ENCODE measurements at places on chromosomes 7 and 10.

DNA sequence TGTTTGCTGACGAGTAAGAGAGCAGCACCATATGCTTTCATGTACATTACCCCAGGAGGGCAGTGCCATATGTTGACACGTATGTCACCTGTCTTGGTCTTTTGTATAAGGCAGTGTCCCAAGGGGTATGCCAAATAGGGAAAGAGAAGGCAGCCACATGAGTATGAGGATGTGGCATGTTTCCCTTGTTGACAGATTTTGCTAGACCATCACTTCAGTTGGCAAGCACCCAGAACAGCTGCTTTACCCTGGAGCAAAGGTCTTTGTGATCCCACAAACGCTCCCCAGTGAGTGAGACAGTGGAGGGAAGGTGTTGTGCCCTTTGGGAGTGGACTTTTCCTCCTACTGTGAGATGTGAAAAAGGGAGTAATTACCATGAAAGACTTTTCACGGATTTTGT, 350.1 kb downstream of the ETV1 start:
- DNase-seq: no peak

- DNase-seq: no peak
These were observed 17.4 kb upstream of the CEP41 start for GRCh38 chr7:130458257-130458656.

GRCh38 chr7:74306730-74307469, 17.7 kb downstream of the CLIP2 start:
- no peak for DNase-seq

- no peak for DNase-seq
These were observed 48.3 kb downstream of the BAIAP2L1 start for GRCh38 chr7:98352621-98353020.

GRCh38 chr10:784403-785088, 95.1 kb upstream of the DIP2C start:
- no peak for DNase-seq
